ENCODE measurements at places on chromosomes 1 and 21.

DNA sequence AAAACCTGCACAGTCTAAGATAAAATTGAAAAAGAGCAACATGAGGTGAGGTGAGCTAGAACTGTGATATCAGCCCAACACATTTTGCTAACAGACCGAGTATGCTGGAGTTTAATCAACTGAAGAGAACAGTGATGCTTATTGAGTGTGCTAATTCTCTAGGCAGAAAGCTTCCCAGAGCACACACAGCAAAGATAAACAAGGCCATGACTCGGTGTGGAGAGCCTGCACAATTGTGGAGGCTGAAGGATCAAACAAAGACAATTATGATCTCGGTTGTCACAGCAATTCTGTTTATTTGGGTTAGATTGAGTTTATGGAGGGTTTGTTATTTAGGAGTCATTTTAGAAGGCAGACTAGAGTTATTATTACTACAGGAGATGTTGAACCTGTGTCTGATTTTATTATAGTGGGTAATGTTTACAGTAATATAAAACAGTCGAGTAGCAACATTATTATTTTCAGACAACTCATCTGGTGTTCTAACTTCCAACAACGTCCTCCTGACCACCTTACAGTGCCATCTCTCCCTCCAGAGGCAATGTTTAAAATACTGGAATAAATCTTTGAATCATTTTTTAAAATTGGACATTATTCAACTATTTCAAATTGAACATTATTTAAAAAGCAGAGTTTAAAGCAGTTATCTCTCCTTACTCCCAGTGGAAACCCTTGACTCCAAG, 40.2 kb downstream of the DPT start:
- no peak for DNase-seq

GRCh38 chr1:1777950-1778662, at the start of gene NADK:
Gene NADK, minus strand, starts transcription at chr1:1778470. Its CDS starts 13,064 bp downstream, at chr1:1765406.
- peak; percentile 77 for DNase-seq

- no peak for DNase-seq
Observed at GRCh38 chr1:59520827-59521418, 224.0 kb downstream of the FGGY start.

- DNase-seq = no peak
Observed at GRCh38 chr1:63892632-63893395, 119.0 kb downstream of the ROR1 start.

- no peak for DNase-seq
Observed at GRCh38 chr1:11307852-11308251, 34.9 kb downstream of the UBIAD1 start.

DNA sequence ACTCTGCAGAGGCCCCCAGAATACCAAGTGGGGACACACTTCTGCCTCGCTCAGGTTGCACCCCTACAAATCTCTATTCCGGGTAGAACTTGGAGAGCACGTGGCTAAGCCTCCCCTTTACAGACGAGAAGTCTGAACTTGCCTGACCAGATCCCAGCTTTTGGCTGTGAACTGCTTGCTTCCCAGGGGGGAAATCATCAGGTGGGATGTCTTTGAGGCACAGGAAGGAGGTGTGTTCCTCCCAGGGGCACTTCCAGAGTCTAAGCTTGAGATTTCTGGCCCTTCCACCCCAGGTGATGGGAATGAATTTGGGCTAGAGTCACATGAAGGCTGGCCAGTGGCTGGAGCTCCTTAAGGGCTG, 1.3 kb upstream of the S100A3 start:
- DNase-seq = no peak

DNA sequence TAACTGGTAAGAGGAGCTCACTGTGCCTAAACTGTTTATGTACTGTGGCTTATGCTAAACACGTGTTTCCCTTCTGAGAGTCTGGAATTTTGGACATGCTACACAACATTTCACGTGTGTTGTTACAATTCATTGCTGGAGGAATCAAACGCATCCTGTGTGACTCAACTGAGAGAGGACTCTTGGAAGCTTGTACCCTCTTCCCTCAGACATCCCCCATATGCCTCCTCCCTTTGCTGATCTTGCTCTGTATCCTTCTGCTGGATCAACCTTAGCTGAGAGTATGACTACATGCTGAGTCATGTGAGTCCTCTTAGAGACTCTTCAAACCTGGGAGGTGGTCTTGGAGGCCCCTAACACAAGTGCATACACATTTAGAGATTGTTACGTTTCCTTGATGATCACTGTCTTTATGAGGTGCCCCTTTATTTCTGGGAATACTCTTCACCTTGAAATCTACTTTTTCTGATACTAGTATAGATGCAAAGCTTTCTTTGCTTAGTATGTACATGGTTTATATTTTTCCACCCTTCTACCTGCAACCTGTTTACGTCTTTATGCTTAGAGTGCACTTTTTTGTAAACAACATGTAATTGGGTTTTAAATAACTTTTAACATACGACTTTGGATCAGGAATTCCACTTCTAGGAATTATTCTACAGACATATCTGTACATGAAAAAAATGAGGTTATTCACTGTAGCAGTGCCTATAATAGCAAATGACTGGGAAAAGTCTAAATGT, 8.7 kb downstream of the NPHP4 start:
- no peak for DNase-seq

All from T-helper 17 cell (primary cell).